ENCODE measurements at places on chromosomes 7 and 10.

DNA sequence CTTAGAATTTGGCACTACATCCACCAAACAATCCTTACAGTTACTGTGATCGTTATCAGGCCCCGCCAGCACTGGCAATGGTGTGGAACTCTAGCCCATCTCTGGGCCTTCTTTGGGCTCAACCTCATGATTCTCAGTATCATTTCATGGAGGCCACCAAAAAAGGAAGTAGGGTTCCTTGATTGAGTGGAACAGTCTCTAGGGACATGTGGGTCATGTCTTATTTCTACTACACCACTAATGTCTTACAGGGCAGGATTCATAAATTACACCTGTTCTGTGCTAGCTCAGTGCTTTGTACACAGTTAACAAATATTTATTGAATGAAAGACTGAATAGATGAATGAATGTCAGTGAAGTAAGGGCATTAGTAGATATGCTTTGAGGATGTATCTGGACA, 53.9 kb downstream of the AP3M1 start:
- no peak for DNase-seq

- no peak for DNase-seq
Observed at GRCh38 chr10:72772031-72772430, 80.1 kb downstream of the MCU start.

- DNase-seq: no peak
Observed at GRCh38 chr10:58209669-58210068, 58.0 kb downstream of the IPMK start.

- DNase-seq: no peak
Observed at GRCh38 chr7:151240942-151241754, 7.3 kb downstream of the SMARCD3 start.
